ENCODE measurements at places on chromosomes 12 and 14.
A peak's percentile ranks its signal among the peaks of the same experiment; 100 is the strongest.

- H3K4me1 ChIP-seq, result no peaks in the 10 kb centered on the region
- H3K4me3 ChIP-seq, result no peak overlapping the region
- H3K36me3 ChIP-seq, result no peaks in the 10 kb centered on the region
These were observed 8.1 kb upstream of the EIF2S3B start for GRCh38 chr12:10497602-10498001.

GRCh38 chr14:104868811-104869572 lies 3.9 kb downstream of the CEP170B start:
- H3K27ac ChIP-seq, result no peak overlapping the region
- peaks cover 8% of the 10 kb centered on the region for H3K27me3 ChIP-seq
- H3K36me3 ChIP-seq, result no peaks in the 10 kb centered on the region
- DNase-seq, result no peak

GRCh38 chr12:32303174-32303549 lies 96.2 kb upstream of the FGD4 start:
- no peaks in the 10 kb centered on the region for H3K27me3 ChIP-seq
- no peak overlapping the region for H3K4me3 ChIP-seq
- no peak for DNase-seq
- no peaks in the 10 kb centered on the region for H3K4me1 ChIP-seq

GRCh38 chr12:129815846-129816245 lies 88.0 kb downstream of the TMEM132D start:
- H3K4me1 ChIP-seq, result no peaks in the 10 kb centered on the region
- no peak overlapping the region for H3K27ac ChIP-seq
- H3K36me3 ChIP-seq, result no peaks in the 10 kb centered on the region
- H3K4me3 ChIP-seq, result no peak overlapping the region

- no peaks in the 10 kb centered on the region for H3K4me1 ChIP-seq
- DNase-seq, result no peak
- H3K36me3 ChIP-seq, result no peaks in the 10 kb centered on the region
- H3K27me3 ChIP-seq, result no peaks in the 10 kb centered on the region
These were observed 239.7 kb downstream of the TMEM121 start for GRCh38 chr14:105765893-105766614.

- no peaks in the 10 kb centered on the region for H3K36me3 ChIP-seq
- H3K4me3 ChIP-seq, result no peak overlapping the region
- H3K4me1 ChIP-seq, result no peaks in the 10 kb centered on the region
- no peak for DNase-seq
- H3K27me3 ChIP-seq, result no peaks in the 10 kb centered on the region
These were observed 813.1 kb upstream of the NOVA1 start for GRCh38 chr14:27410981-27411380.

DNA sequence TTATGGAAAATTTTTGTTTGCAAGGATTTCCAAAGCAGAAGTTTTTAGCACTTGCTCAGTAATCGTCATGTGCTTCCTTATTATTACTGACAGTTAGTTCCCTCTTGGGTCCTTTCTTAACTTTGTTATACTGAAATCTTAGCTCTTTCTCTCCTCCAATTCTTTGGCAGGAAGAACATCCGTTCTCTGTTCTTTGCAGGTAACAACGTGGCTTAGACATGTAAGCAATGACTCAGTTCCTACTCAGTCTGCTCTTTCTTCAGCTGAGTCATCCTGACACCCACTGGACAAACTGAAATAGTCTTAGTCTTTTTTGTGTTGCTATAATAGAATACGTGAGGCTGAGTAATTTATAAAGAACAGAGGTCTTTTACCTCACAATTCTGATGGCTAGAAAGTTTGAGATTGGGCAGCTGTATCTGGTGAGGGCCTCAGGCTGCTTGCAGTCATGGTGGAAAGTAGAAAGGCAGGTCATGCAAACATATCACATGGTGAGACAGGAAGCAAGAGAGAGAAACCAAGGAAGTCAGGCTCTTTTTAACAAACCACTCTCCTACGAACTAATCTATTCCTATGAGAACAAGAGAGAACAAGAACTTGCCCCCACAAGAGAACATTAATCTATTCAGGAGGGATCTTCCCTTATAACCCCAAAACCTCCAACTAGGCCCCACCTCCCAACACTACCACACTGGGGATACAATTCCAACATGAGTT lies 49.2 kb downstream of the TESPA1 start:
- H3K27me3 ChIP-seq, result no peaks in the 10 kb centered on the region
- no peak for DNase-seq
- H3K4me3 ChIP-seq, result no peak overlapping the region
- H3K36me3 ChIP-seq, result no peaks in the 10 kb centered on the region
- no peaks in the 10 kb centered on the region for H3K4me1 ChIP-seq

- H3K36me3 ChIP-seq, result no peaks in the 10 kb centered on the region
- H3K4me3 ChIP-seq, result no peak overlapping the region
- H3K4me1 ChIP-seq, result peaks cover 15% of the 10 kb centered on the region
- no peak overlapping the region for H3K27ac ChIP-seq
- H3K27me3 ChIP-seq, result peaks cover 3% of the 10 kb centered on the region
These were observed 3.5 kb downstream of the STXBP6 start for GRCh38 chr14:25046301-25046943.

DNA sequence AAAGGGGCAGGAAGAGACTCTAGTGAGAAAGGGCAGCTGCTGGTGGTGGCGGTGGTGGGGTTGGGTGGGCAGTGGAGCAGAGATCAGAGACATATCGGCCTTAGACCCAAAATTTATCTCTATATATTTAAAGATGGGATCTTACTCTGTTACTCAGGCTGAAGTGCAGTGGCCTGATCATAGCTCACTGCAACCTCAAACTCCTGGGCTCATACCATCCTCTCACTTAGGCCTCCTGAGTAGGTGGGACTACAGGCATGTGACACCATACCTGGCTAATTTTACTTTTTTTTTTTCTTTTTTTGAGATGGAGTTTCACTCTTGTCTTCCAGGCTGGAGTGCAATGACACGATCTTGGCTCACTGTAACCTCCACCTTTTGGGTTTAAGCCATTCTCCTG lies 18.6 kb upstream of the ITGA5 start:
- no peaks in the 10 kb centered on the region for H3K27me3 ChIP-seq
- DNase-seq, result no peak
- no peak overlapping the region for H3K4me3 ChIP-seq

DNA sequence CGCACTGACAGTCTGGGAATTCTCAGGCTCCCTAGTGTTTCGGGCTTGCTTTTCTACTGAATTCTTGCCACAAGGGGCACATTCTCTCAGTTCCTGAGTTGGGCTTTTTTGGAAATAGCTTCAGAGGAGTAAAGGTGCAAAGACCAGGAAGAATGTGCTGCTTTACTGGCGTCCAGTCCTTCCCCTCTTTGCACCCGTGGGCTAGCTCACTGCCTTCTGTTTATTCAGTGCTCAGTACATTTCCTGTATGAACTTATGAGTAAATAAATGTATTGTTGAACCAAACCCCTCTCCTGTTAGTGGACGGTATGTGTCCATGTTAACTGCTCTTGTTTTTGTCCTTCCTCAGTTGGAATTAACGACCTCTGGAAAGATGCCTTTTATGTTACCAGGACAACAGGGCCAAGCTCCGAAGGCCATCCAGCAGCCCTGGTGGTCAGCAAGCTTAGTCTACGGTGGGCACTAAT lies 24.0 kb downstream of the GSG1 start:
- no peak for DNase-seq
- H3K27me3 ChIP-seq, result no peaks in the 10 kb centered on the region
- H3K36me3 ChIP-seq, result peaks cover 23% of the 10 kb centered on the region
- H3K4me1 ChIP-seq, result no peaks in the 10 kb centered on the region
- H3K4me3 ChIP-seq, result no peak overlapping the region
- H3K27ac ChIP-seq, result no peak overlapping the region

DNA sequence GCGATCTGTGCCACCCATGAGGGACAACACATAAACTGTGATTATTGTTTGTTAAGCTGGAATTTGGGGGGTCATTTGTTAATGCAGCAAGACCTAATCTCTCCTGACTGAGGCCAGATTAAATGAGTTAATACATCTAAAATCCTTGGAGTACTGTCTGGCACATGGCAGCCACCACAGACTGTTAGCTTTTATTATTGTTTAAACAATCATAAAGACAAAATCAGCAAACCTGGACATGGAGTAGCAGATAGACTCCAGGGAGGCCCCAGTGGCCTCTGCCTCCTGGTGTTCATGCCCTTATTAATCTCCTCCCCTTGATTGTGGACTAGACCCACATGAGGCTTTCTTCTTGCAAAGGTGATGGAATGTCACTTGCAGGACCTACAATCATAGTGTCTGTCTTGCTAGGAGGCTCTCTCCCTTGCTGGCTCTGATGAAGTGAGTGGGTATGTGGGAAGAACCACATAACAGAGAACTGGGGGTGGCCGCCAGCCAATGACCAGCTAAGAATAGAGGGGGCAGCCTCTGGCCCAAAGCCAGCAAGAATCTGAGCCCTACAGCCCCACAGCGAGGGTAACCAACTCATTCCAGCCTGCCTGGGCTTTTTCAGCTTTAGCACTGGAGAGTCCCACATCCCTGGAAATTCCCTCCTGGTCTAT lies 142.0 kb downstream of the SCARB1 start:
- no peaks in the 10 kb centered on the region for H3K27me3 ChIP-seq
- no peak overlapping the region for H3K4me3 ChIP-seq
- H3K36me3 ChIP-seq, result no peaks in the 10 kb centered on the region
- DNase-seq, result no peak

DNA sequence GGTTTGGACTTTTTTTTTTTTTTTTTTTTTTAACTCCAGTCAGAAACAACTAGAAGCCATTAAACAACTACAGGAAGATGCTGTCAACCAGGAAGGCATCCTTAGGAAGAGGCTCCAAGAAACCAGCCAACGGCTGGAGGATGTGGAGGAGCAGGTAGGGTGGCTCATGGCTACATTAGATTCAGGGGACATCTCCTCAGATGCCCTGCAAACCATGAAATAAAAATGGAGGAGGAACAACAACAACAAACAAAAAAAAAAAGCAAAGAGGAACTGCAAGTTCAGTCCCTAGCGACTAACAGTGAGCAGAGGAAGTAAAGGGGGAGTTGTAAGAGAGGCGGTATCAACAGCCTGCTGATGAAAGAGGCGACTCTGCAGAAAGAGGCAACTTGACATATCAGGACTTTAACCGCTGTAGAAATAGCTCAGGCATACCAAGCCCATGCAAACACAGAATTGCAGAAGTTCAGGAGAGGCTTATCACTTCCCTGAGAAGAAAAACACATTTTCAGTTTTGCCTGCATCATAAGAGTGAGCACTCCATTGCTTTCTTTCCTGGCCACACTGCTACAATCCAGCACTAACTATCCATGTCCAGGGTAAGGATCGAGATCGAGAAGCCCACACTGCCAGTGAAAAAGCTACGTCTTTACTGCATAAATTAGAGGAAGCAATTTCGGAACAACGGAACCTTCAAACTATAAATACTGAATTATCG lies 103.5 kb upstream of the BCAT1 start:
- no peaks in the 10 kb centered on the region for H3K36me3 ChIP-seq
- no peaks in the 10 kb centered on the region for H3K27me3 ChIP-seq
- peak overlapping the region; percentile 39 for H3K4me3 ChIP-seq
- no peaks in the 10 kb centered on the region for H3K4me1 ChIP-seq

DNA sequence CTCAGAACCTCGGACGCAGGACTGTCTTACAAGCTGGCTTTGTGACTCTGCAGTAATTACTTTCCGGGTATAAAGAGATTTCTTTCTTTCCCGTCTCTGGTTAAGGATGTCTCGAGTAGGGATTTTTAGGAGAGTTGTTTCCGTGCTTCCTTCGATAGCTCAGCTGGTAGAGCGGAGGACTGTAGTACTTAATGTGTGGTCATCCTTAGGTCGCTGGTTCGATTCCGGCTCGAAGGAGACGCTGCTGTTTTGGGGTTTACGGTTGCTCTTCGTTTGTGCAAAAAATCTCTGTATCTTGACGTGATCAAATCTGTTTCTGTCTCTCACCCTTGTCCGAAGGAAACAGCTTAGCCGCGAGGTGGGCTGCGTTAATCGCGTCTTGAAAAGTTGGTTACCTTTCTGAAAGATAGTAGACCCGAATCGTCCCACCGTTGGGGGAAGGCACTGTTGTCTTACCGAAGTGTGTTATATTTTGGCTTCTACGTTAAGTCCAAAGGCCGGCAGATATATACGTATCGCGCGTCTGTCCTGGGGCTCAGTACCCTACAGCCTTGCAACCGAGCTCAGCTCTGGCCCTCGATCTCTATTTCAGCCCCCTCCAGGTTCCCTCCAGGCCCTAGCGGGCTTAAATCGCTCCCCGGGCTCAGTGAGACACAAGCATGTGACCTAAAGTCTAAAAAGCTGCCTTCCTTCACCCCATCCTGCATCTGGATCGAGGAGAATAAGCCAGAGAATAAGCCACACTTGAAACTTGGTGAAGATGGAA lies 1.1 kb upstream of the RNASE4 start:
- peak overlapping the region; percentile 99 for H3K27ac ChIP-seq
- peaks cover 11% of the 10 kb centered on the region for H3K4me1 ChIP-seq
- peak; percentile 63 for DNase-seq
- peak overlapping the region; percentile 93 for H3K4me3 ChIP-seq

DNA sequence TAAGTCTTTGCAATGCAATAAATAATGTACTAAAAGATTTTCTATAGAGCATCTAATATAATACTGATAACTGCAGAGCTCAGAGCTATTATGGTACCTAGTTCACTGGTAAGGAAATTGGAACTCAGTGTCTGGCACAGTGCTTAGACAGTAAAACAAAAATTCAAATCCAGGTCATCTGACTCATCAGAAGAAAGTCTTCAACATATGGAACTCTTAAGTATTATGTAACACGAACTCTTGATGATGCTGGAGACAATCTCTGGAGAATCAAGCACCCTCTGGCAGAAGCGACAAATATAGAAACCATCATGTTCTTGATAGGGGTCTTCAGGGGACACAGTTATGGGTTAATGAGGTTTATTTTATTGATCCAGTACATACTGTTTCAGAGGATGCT lies 37.3 kb upstream of the TRHDE start:
- no peak overlapping the region for H3K27ac ChIP-seq
- no peak for DNase-seq

GRCh38 chr12:112381406-112381882 lies 787 bp downstream of the HECTD4 start:
- no peak for DNase-seq
- no peaks in the 10 kb centered on the region for H3K27me3 ChIP-seq
- H3K27ac ChIP-seq, result peak overlapping the region; percentile 90
- H3K36me3 ChIP-seq, result no peaks in the 10 kb centered on the region

GRCh38 chr14:70827347-70827746 lies 18.0 kb upstream of the MAP3K9 start:
- H3K27me3 ChIP-seq, result no peaks in the 10 kb centered on the region
- H3K27ac ChIP-seq, result no peak overlapping the region

DNA sequence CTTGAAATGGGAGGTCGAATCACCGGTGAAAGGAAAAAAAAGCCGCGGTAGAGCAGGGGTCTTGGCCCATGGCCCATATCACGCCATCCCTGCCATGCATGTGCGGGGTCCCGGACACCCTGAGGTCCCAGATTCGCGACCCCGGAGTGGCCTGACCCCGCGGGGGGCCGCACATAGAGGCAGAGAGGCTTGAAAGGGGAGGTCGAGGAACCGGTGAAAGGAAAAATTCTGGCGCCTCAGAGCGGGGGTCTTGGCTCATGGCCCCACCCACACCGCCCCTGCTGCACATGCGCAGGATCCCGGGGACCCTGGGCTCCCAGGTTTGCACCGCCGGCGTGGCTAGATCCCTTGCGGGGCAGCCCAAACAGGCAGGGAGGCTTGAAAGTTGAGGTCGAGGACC lies 319.8 kb downstream of the ALG10 start:
- no peaks in the 10 kb centered on the region for H3K4me1 ChIP-seq
- H3K36me3 ChIP-seq, result no peaks in the 10 kb centered on the region
- H3K27me3 ChIP-seq, result no peaks in the 10 kb centered on the region
- no peak overlapping the region for H3K4me3 ChIP-seq
- H3K27ac ChIP-seq, result no peak overlapping the region

All from gastrocnemius medialis (tissue), 4 donors.